Bone marrow (tissue), 2 donors: ENCODE measurements at places on chromosomes 16 and 17.

GRCh38 chr16:85174871-85175723, 62.8 kb upstream of the CIBAR2 start:
- no peak for DNase-seq

DNA sequence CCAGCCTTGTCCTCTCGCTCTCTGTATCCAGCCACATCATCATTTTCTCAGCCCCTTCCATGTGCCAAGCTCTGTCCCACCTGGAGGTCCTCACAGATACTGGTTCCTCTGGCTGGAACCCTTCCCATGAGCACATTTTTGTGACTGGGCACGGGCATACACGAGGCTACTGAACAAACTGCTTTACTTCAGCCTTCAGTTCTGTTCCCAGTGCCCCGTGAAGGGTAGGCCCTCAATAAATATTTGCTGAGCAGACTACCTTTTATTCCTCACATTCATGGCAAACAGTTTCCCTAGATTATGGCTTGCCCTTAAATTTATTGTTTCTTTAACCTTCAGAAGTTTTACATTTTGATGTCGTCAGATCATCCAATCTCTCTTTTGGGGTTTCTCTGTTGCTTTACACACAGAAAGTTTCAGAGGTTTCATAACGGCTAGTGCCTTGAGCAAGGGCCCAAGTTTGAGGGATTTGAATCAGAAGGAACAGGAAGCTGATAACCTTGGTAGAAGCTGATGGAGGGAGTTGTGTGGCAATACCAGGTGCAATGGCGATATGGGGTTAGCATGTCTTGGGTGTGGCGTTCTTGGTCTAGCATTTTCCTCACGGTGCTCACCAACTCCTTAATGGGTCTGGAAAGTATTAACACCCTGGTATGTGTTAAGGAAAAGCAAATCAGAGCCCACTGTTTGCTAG, 27.8 kb downstream of the TMEM92 start:
- DNase-seq = no peak

- DNase-seq = no peak
Observed at GRCh38 chr16:3665508-3665907, 11.0 kb downstream of the DNASE1 start.

DNA sequence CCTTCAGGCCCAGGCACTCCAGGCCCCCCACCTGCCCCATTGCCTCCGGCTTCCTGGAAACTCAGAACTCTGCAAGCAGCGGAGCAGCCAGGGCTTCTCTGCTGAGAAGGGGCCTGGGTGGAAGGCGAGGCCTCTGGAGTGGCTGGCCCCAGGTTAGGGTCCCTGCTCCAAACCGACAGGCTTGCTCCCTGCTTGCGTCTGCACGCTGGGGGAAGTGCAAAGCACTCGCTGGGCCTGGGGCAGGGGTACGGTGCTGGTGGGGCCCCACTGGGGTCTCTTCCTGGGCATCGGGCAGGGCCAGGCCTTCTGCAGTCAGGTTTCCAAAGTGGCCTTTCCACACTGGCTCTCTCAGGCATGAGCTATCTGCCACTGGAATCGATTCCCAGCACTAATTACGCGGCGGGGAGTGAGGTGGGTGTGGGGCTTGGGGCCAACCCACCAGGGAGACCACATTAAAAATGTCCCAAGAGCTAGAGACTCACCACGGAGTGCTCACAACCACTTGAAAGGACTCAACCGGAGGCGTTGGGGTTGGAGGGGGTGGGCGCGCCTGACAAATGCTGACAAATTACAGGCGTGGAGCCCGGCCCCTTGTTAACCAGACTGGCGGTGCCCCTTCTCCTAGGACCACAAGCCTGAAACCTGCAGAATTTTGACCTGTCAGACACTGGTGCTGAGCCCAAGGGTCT, 17.9 kb downstream of the FAM83G start:
- no peak for DNase-seq

DNA sequence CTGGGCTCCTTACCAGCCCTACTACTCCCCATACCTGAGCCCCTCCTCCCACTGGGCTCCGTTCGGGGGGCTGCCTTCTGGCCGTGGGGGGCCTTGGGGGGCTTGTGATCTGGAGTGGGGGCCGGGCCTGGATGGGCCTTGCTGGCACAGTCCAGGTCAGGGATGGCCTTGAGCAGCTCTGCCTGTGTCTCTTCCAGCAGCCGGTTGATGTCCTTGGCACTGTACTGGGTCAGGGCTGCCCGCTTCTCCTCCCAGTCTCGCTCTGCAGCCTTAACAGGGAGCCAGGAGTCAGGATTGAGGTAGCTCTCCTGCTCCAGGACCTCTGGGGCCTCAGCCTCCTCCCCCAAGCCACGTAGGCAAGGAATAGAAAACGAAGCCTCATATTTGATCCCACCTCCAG, 54.6 kb downstream of the SRCIN1 start:
- DNase-seq = no peak

DNA sequence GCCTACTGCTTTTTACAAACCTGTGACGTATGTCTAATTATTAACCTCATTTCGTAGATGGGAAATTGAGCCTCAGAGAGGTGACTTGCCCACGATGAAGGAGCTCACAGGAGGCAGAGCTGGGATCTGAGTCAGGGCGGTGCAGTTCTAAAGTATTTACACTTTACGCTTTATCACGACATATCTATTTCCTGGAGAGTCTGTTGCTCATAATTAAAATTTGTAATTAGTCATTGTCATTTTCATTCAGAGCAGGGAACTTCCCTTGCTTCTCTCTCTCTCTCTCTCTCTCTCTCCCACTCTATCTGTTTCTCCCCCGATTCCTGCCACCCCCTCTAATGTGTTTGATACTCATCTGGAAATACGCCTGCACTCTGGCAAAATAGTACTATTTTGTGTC, 5.9 kb downstream of the SLC5A11 start:
- no peak for DNase-seq

- no peak for DNase-seq
Observed at GRCh38 chr17:75899767-75900468, 3.2 kb upstream of the TRIM65 start.

DNA sequence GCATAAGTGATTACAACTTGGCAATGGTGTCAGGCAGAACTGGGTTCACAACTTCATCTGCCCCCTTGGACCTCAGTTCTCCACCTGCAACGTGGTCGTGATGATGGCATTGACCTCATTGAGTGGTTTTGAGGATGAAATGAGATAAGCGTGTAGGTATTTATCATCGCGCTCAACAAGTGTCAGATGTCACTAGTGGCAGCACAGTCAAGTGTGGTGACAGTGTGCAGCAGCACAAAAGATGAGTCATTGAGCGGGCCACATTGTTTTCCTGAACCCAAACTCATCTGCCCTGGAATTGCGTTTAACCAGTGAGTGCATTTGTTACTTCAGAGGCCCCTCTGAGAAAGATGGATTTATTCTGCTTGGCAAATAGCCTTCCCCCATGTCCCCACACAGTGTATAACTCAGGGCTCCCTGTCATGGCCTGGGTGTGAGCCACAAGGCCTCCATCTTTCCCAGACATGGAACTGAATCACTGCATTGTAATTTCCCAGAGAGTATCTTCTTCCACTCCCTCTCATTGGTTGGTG, 20.9 kb downstream of the IRX3 start:
- no peak for DNase-seq

- no peak for DNase-seq
Observed at GRCh38 chr17:11682646-11683045, 84.4 kb downstream of the DNAH9 start.

- no peak for DNase-seq
Observed at GRCh38 chr16:58324792-58325191, 30.0 kb upstream of the PRSS54 start.

DNA sequence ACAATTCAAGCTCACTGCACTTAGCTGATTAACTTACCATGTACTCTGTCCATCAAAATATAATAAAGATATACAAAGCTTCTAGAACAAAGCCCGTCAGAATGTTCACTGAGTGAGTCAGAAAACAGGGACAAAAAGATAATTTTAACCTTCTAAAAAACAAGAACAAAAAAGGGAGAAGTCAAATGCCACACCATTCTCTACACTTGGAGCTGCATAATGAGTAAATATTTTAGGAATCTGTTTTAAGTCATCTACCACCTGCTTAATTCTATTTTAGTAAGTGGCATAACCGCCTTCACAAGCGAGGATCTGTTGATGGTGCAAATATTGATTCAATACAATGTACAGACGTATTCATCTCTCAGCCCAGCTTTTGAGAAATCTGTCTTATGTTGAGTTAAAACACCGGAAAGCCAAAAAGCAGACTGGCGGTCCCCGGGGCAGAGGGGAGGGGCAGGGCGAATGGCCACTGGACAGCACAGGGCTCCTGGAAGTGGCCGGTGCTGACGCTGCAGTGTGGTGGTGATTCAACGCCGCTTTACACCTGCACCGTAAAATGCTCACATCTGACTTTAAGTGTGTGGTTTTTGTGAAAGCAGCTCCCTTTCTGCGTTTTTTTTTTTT, 20.1 kb downstream of the RAB40B start:
- DNase-seq = no peak

DNA sequence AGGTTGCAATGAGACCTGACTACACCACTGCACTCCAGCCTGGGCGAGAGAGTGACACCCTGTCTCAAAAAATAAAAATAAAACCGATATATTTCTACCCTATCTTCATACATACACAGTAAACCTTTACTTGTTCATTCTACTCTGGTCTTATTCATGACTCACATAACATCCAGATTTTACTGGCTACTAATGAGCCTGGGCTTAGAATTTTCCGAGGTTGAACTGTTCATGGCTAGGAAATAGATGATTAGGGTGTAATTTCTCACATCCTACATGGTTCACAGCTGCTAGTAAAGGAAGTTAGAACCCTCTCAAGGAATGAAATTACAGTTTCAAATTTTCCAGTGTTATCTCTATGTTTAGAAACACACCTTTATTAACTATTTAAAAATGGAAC, 14.7 kb downstream of the GSPT1 start:
- no peak for DNase-seq

- peak; percentile 13 for DNase-seq
Observed at GRCh38 chr17:7329997-7330637, 982 bp upstream of the NEURL4 start.

- no peak for DNase-seq
Observed at GRCh38 chr17:81163703-81164370, 1.5 kb upstream of the PVALEF start.

- DNase-seq = no peak
Observed at GRCh38 chr17:78426293-78426879, 47.9 kb downstream of the PGS1 start.

DNA sequence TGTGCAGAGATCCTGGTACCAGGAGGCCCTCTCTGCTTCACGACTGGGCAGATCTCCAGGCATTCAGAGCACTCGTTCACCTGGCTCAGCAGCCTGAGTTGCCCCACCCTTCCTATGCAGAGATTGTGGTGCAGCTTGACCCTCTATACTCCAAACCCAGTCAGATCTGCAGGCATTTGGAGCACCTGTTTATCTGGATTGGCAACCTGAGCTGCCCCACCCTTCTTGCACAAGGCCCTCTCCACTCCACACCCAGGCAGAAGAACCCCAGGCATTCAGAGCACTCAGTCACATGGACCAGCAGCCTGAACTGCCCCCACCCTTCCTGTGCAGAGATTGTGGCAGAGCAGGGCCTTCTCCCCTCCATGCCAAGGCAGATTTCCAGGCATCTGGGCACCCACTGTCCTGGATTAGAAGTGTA, 88.4 kb upstream of the CDH5 start:
- DNase-seq = no peak

DNA sequence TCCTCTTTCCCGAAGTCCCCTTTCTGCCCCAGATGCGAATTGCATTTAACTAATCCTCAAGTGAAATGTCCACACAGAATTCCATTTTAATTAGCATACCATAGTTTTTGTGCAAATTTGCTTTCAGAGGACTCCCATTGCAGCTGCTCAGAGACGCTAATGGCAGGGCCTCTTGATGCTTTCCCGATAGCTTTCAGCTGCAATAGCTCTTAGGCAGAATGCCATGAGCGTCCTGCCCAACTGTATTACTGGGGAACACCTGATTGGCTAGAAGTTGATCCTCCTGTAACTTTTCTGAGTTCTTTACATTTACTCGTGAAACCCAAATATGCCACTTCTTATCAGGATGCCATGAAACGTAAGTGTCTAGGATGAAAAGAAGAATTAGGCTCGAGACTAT, 203.0 kb downstream of the UTP18 start:
- DNase-seq = no peak

DNA sequence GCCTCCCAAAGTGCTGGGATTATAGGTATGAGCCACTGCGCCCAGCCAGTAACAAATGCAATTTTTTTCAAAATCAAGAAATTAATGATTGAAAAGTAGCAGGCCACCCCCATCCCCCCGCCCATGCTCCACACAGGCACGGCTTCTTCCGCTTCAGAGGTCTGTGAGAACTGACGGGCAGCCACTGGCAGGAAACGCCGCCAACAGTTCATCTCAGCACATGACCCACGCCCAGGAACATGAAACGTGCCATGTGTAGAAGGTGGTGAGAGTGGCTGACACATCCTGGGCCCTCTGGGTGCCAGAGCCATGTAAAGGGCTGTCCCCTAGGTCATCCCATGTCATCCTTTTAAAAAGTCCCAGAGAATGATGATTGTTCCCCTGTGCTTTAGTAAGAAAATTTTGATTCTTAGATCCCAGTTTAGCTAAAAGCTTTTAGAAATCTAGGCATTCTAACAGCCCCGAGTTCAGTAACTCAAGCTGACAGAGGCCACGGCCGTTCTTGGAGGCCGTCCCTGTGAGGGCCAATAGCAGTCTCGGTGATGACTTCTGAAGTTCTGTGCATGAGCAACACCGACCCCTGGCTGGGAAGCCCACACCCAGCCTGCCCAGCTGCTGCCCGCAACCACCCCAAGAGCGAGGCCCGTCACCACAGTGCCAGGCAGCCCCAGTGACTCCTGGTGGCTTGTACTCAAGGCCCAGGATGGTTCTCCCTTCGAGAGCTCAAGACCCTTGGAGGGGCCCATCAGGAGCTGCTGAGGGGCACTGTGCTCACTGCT, 52.1 kb downstream of the KLHDC4 start:
- DNase-seq = no peak

GRCh38 chr17:61381537-61381936, 18.1 kb upstream of the TBX2 start:
- DNase-seq = no peak

- no peak for DNase-seq
Observed at GRCh38 chr16:56547949-56548567, 16.8 kb upstream of the MT4 start.

- DNase-seq = no peak
Observed at GRCh38 chr17:40696651-40697072, 6.9 kb downstream of the KRT24 start.

- DNase-seq = no peak
Observed at GRCh38 chr17:79650861-79651260, 40.0 kb upstream of the RBFOX3 start.

DNA sequence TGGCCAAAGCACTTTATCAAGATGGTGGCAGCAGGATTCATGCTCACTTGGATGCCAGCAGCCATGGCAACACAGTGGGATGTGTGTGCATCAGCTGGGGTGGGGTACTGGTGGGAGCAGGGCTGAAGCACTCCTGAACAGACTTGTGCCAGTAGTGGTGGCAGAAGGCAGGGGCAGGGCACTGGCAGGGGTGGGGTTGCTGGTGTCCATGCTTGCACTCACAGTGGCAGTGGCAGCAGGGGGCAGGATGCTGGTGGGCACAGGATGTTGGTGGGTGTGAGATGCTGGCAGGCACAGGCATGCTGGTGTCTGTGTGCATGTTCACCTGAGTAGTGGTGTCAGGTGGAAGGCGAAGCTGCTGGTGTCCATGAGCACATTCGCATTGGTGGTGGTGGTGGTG, 161.0 kb upstream of the PMFBP1 start:
- no peak for DNase-seq

- DNase-seq = no peak
Observed at GRCh38 chr17:32520104-32520701, 33.4 kb downstream of the CDK5R1 start.

GRCh38 chr16:30096862-30097563, 1.0 kb upstream of the YPEL3 start:
- DNase-seq = no peak
